Stimulated activated CD4-positive, alpha-beta T cell treated with anti-CD3 and anti-CD28 coated beads, Interleukin-12 subunit alpha, Interleukin-12 subunit beta, amount 100 ng/mL, for 4 hours (primary cell): ENCODE measurements at places on chromosomes 3 and 15.

GRCh38 chr3:29940759-29941323 is 660.0 kb downstream of the RBMS3 start:
- no peak for DNase-seq

DNA sequence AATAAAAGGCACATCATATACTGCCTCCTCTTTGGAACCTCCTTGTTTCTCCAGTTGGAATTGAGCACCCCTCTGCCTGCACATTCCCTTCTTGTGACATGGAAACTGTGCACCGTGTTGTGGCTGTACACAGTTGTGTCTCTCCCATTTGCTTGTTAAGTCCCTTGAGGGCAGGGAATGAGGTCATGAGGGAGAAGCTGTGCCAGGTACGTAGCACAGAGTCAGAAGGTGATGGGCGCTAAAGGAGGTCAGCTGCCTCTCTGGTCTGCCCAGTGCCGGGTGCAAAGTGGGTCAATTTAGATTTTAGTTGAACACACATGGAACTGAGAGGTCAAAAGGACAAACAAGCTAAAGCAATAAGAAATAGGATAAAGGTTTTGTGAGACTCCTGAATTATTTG is 124.4 kb downstream of the FAM43A start:
- no peak for DNase-seq

DNA sequence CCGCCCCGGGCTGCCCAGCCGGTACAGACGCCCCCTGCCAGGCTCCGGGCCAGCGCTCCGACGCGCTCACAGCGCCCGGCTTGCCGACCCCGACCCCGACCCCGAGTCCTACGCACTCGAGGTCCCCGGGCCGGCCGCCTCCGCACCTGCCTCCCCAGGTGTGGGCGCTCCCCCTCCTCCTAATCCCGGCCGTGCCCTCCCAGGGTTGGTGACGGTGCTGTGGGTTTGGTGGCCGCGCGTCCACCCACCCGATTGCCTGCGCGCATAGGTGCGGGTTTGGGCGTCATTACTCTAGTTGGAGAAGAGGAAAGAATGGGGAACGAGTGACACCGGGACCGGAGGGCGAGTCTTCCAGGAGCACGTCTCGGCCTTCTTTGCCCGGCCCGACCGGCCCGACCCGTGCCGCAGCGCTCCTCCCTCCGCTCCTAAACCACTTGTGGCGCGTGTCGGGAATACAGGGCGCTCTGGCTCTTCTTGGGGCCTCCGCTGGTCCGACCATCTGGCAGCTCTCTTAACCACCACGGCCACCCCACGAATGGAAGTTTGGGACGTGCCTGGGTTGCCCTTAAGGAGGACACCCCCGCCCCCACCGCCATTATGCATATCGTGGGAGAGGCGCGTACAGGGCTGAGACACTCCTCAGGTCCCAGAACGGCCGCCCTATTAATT is 810 bp upstream of the THRB start:
- DNase-seq: no peak

DNA sequence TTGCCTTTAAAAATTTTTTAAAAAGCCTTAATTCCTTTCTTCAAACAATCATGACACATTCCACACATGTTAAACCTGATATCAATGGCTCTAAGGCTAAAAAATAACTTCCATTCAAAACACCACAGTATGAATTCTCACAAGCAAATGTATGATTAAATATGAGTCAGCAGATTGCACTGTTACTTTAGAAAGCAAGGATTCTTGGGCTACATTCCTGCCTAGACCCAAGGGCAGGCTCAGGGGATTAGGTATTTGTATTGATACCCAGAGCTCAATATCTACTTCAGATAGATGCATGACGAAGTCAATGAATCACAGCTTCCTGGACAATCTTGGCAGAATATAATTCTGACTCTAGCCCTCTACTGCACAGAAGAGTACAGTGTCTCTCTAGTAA is 65.7 kb downstream of the RARB start:
- DNase-seq: no peak

DNA sequence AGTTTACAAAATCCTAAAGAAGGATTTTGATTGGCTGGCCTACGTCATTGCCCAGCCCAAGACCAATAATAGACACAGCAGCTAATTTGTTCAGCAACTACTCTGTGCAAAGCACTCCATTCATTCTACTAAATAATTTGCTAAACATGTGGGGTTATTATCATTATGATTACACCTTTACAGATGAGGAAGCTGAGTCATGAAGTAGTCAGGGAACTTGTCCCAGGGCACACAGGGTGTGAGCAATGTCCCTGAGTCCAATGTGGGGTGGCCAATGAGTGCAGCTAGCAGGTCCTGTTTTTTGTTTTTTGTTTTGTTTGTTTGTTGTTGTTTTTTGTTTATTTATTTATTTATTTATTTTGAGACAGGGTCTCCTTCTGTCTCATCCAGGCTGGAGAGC is 183.6 kb downstream of the ABHD5 start:
- no peak for DNase-seq

- no peak for DNase-seq
Observed at GRCh38 chr3:72439321-72440183, 408.7 kb downstream of the SHQ1 start.
